ENCODE measurements at places on chromosomes 6 and 20.
A peak's percentile ranks its signal among the peaks of the same experiment; 100 is the strongest.

- DNase-seq = peak; percentile 87
Observed at GRCh38 chr6:47134476-47135189, 92.5 kb upstream of the ADGRF1 start.

DNA sequence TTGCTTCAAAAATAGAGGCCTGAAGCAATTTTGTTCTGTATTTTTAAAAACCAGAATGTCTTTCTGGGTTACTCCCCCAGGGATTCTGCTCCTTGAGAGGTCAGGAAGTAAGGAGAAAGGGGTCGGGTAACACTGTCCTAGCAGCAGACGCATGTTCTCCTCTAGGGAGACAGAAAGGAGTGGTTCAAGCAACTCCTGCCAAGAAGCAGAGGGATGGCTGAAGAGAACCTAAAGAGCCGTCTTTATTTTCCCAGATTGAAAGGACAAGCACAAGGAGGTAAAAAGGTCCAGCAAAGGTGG is 58.0 kb upstream of the SLC4A11 start:
- DNase-seq = no peak

DNA sequence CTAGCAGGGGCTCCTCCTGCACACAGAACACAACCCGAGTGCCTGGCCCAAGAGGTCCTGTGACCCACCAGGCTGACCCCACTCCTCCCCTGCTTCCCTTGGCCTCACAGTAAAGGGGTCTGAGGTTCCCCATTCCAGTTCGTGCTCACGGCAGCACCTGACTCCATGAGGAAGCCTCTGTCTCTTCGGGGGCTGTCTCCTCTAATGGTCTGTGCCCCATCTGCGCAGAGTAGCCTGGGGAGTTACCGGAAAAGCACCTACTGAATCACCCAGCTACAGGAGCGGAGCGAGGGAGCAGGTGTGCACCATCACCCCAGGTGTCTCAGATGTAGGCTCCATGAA is 93.2 kb downstream of the ASXL1 start:
- no peak for DNase-seq

- no peak for DNase-seq
Observed at GRCh38 chr6:117550078-117550600, 52.2 kb downstream of the GOPC start.

DNA sequence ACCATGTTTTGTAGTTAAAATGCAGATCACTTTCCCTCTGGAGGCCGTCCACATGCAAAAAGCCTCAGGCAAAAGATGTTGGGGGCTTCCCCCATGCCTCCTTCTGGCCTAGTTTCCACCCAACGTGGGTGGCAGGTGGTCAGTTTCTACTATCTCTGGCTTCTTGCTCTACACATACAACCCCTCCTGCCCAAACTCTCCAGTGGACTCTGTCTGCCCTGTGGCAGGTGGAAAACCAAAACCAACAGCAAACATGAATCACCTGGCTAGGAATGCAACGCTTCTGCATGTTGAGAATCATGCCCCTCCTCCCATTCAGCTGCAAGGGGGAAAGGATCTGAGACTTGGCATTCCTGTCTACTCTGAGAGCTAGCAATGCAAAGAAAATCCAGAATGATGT is 94.8 kb downstream of the MBOAT1 start:
- DNase-seq = no peak

DNA sequence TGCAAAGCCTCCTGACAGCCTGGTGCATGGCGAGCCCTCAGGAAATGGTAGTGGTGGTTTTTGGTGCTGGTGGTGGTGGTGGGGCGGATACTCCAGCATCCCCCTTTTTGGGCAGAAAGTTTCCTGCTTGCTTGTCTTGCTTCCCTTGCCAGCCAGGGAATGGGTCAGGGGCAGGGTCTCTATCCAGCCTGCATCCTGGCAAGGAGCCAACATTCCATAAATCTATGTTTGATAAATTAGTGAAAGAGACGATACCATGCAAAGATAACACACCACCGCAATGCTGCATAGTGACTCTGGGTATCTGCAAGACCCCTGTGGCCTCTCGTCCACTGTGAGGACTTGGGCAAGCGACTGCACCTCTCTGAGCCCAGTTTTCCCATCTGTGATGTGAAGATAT is 246.2 kb downstream of the LRFN2 start:
- no peak for DNase-seq

GRCh38 chr6:125983246-125983945 is 2.9 kb upstream of the TRMT11 start:
- DNase-seq = no peak
